ENCODE measurements at places on chromosomes 6 and 20. TPM values are rescaled to one million over a fixed set of nuclear protein-coding genes. Genes with fewer than 3 reads are reported as not detected.
A peak's percentile ranks its signal among the peaks of the same experiment; 100 is the strongest.

The COX7A2 gene
- 239 TPM for polyA plus RNA-seq

The HLA-DQB2 gene
- polyA plus RNA-seq, result 0.38 TPM

The DAAM2 gene
- 34.0 TPM for polyA plus RNA-seq

The TREM1 gene
- polyA plus RNA-seq, result 0.06 TPM

The C20orf141 gene
- not detected for polyA plus RNA-seq

DNA sequence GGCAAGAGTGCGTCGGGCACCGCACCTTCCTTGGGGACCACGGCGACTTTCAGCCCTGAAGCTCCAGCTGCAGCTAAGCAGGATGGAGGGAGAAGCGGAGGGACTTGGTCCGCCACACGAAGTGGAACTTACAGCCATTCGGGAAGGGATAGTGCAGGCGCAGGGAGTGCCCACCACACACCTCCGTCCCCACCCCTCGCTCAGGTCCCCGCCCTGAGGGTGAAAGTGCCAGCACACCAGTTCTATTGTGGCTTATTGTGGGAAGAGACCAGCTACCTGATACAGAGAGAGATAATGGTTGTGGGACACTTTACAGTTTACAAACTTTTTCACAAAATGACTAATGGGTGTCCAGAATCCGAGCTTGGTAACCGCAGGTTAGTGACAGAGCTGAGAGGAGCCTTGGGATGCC is 76.1 kb downstream of the IRF4 start:
- H3K4me1 ChIP-seq, result peaks cover 4% of the 10 kb centered on the region
- no peak overlapping the region for H3K27ac ChIP-seq
- H3K4me3 ChIP-seq, result no peak overlapping the region
- H3K36me3 ChIP-seq, result no peaks in the 10 kb centered on the region
- H3K27me3 ChIP-seq, result peaks cover 19% of the 10 kb centered on the region

DNA sequence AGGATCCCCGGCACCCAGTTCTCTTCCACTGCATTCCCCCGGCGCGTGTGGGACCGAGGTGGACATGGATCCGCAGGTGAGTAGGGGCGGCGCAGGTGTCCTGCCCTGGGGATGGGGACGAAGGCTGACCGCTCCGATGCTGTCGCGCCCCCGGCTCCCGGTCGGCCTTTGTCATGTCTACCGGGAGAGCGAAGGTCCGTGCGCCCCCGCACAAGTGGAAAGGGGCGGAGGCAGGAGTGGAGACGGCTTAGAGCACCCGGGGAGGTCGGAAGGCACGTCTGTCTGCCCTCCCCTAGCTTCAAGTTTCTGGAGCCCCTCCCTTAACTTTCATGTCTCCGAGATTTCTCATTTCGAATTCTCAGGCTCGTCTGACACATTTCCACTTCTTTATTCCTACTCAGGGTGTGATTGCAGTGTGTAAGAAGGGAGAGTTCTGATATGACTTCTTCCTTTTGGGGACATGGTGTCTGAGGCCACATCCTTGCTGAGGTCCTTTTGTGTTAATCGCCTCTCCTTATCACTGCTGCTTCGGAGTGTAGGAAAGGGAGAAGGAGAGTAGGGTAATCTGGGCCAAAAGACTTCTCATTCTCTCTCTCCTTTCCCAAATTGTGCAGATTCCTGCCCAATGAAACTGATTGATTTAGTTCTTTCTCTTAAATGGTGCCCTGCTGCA is 435 bp downstream of the KIFC1 start:
- peak overlapping the region; percentile 95 for H3K27ac ChIP-seq

DNA sequence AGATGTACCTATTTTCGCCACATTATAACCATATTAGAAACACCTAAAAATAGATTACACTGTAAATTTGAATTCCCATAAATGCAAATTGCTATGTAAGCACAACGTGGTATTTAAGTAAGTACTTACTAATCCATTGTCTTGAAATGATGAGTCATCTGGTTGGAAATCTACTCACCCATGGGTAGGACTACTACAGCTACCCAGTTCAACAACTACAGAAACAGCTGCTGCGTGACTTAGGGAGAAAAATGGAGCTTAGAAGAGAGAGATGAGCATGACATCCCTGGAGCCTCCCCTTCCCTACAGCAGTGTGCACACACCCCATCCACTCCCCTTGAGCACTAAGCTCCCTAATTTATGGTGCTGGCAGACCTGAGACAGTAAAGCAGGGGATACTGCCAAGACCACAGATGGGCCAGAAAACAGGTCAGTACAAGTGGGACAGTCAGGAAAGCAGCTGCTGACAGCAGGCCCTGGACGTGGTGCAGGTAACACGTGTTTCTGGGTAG is 26.9 kb downstream of the RRAGD start:
- peaks cover 2% of the 10 kb centered on the region for H3K36me3 ChIP-seq
- peak overlapping the region; percentile 6 for H3K27ac ChIP-seq
- H3K27me3 ChIP-seq, result no peaks in the 10 kb centered on the region
- H3K4me3 ChIP-seq, result no peak overlapping the region
- peaks cover 10% of the 10 kb centered on the region for H3K4me1 ChIP-seq

- no peaks in the 10 kb centered on the region for H3K36me3 ChIP-seq
- peak overlapping the region; percentile 65 for H3K27ac ChIP-seq
- H3K4me3 ChIP-seq, result no peak overlapping the region
- no peaks in the 10 kb centered on the region for H3K27me3 ChIP-seq
- no peak for DNase-seq
Measured at GRCh38 chr6:84977363-84977705, 212.9 kb upstream of the TBX18 start.
